Stimulated activated naive CD4-positive, alpha-beta T cell (primary cell): ENCODE measurements at places on chromosomes 4 and X.

DNA sequence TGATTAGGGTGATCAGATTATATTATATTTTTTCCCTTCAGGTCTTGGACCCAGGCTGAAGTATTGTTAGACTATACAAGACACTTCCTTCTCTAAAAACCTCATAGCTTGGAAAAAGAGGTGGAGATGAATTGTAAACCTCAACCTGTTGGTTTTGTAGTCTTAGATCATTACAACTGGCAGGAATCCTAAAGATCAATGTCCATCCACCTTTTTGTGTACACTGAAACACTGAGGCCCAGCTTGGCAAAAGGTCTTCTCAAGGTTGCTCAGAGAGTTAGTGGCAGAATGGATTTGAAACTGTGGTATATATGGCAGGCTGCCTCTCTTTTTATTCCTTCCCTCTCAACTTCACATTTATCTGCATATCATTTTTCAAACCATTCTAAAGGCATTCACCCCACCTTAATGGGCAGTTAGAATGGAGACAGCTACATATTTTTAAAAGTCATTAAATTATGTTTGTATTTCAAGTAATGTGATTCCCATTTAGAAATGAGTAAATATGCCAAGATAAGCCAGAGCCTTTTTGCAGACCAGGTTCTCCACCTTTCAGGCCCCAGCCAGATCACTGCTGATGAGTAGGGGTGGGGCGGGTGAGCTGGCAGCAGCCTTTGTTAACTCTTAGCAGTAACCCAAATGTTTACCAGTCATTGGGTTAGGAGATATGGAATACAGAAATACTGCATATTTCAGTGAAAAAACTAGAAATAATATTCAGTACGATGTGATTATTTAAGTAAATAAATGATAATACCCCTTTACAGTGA is 243.2 kb upstream of the F9 start:
- no peak for DNase-seq

DNA sequence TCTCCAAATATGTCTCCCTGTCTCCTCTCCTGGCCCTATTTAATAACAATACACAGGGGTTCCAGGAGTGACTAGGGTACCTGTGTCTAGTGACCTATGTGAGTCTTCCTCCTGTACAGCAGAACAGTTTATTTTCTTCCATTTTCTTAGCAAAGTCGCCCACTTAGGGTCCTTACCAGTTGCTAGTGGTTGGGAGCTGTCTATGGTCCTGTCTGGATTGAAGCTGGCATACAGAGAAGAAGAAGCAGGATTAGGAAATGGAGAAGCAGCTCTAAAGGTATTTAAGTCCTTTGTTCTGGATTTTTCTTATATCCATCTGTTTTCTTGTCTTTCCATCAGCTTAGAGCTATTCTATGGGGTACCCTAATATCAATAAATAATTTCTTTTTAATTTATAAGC is 587.1 kb upstream of the CPEB2 start:
- DNase-seq = no peak

GRCh38 chrX:20046864-20047263 is 56.0 kb upstream of the BCLAF3 start:
- no peak for DNase-seq

DNA sequence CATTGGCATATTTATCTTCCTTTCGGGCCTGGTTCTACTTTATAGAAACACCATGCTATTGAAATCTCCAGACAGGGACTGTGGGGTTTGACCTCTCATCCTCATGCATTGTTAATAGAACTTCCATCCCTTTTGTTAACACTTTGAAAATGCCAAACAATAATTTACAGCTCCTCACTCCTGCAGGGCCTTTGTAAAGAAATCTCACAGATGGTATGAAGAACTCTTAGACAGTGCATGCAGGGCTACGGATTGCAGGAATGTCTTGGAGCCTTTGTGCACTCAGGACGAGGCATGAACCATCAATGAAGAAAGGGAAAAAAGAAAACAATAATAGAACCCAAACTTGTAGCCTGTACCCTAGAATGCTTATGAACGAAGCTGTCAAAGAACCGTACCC is 92.8 kb upstream of the TMEM47 start:
- no peak for DNase-seq

GRCh38 chr4:155143512-155143911 is 64.9 kb upstream of the NPY2R start:
- DNase-seq = no peak

DNA sequence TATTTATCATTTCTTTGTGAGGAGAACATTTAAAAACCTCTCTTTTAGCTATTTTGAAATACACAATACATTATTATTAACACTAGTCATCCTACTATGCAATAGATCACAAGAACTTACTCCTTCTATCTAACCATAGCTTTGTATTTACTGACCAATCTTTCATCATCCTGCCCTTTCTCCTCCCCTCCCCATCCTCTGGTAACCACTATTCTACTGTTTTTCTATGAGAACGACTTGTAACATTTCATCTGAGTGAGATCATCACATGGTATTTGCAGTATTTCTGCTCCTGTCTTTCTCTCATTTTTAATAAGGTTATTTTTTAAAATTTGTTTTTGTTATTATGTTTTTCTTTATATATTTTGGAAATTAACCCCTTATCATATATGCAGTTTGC is 331.8 kb downstream of the TEX13C start:
- DNase-seq = no peak

GRCh38 chrX:50072110-50072509 is 128.7 kb downstream of the AKAP4 start:
- DNase-seq = no peak

DNA sequence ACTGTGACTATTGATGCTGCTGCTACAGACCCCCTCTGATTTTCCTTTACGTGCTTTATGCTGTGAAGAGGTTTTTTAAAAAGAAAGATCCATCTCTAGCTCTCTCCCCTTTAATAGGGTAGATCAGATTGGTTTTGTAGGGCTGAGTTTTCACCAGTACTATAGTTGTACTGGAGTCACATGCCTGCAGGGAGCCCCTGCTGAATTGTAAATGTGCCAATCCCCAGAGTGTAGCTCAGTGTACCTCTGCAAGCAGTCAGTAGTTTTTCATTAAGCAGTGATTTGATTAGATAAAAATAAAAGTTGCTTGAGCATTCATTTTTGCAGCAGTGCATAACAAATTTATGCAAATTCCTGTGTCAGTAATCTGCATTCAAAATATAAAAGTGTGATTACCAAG is 179.2 kb downstream of the IL1RAPL2 start:
- no peak for DNase-seq

DNA sequence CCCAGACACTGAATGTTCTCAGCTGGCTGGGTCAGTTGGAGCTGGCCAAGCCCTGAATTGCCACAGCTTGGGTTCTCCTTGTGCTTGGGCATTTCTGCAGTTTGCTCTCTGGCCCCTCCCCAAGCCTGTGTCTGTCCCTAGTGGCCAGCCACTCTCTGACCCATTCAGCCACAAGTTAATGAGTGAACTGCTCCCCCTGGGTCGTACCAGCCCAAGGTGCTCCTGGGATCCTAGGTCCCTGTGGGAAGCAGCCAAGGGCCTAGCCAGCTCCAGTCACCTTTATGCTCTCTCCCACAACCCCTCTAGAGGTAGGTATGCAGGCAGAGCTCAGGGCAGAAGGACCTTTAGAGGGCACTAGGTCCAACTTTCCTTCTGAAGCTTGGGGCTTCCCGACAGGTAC is 51.5 kb downstream of the STARD8 start:
- DNase-seq = no peak

DNA sequence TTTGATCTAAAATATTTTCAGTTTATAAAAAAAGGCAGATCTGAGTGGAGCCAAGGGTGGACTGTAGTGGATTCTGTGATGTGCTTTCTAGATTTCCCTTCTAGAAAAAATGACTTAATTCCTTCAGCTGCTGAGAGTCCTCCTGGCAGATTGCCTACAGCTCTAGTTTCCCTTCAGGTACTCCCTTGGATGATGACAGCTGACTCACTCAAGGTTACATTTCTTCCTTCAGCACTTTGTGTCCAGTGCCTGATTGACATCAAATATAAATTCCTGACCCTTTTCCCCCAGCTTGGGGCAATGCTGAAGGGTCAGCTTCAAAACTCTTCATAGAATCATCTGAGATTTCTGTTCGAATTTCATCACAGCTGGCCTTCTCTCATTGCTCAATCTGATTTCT is 161.7 kb downstream of the EMCN start:
- DNase-seq = no peak

- no peak for DNase-seq
These were observed 29.8 kb downstream of the DCAF8L2 start for GRCh38 chrX:27619975-27620374.

DNA sequence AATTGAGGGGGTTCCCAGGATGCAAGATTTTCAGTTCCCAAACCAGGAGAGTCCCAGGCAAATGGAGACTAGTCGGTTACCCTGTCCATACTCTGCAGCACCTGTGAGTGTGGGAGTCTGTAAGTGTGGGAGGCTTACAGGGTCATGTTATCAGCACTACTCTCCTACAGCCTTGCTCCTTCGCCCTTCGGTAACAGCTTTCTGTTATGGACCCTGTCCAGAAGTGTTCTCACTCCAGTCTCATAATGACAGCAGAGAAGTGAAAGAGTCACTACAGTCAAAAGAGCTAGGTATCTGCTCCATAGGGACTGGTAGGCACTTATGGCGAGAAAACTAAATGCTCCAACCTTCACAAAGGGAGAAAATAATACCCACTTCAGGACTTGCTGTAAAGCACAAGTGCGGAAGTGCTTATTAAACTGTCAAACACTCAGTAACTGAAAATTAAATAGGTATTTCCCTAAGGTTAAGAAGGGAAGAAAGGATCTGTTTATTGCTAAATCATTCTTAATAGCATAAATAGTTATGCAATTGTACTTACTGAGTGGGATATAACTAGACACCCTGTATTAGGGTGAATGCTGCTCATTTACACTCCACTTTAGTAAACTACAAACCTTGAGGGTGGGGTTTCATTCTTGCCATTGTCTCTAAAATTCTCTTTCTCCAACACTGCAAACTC is 2.7 kb upstream of the ADH7 start:
- no peak for DNase-seq

DNA sequence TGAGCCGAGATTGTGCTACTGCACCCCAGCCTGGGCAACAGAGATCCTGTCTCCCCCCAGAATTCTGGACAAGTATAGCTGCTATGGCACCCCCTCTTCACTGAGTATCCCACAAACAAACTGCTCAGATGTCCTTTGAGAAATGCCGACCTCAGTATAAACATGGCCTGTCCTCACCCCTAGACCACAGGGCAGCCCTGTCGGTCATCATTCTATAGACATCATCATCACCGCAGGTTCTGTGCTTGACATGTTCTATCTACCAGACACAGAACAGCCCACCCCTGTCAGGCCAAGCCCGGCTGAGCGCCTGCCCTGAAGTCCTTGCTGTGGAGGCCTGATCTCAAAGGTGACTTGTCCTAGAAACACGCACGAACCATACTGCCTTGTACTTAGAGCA is 232.9 kb downstream of the DHRSX start:
- no peak for DNase-seq

GRCh38 chrX:111376897-111377578 is 35.0 kb downstream of the DCX start:
- DNase-seq = no peak

DNA sequence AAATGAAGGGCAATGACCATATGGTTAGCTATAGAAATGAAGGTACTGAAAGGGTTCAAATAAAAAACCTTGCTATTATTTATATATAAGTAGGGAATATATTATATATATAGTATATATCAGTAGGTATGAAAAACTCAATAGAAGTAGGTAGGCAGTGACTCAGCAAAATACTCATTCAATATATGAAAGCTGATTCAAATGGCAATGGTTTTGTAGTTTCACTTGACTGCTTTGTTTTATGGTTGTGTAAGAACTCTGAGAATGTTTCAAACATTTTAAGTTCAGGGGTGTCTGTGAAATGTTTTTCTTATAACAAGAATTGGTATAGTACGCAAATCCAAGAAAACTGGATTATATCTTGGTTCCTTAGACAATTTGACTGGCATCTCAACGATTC is 4.1 kb downstream of the ZNF280C start:
- no peak for DNase-seq

DNA sequence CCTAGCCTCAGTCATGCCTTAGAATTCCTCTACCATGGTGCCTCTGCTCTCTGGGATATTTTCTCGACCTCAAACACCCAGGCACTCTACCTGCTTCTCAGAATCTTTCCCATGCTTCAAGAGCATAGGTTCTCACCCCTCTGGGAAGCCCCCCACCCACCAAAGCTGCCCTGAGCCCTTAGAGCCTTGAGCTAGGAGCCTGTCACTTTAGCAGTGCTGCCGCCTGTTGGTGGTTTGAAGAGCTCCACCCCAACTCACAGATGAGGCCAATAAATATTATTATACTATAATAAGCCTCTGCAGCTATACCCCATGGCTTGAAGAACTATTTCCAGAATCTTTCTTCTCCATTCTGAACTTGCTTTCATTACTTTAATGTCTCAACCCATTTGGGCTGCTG is 109.7 kb downstream of the RTL5 start:
- no peak for DNase-seq

GRCh38 chrX:31168551-31168950 is 96.7 kb upstream of the FTHL17 start:
- no peak for DNase-seq

DNA sequence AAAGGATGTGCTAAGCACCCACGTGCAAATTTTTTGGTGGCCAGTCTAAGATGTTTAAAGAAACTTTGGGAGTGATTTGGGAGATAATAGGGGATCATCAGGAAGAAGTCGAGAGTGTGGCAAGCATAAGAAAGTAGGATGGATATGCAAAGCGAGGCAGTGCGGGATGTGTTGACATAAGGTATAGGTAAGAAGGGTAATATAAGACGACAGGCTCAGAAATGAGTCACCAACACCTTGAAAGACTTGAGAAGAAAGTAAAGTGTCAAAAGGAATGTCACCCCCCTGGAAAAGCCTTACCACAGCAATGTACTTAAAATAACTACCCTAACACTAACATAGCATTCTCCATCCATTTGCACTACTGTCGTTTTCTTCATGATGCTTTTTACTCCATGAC is 69.8 kb upstream of the BMP2K start:
- DNase-seq = no peak

- no peak for DNase-seq
These were observed 1.3 kb downstream of the HS3ST1 start for GRCh38 chr4:11427121-11427996.

DNA sequence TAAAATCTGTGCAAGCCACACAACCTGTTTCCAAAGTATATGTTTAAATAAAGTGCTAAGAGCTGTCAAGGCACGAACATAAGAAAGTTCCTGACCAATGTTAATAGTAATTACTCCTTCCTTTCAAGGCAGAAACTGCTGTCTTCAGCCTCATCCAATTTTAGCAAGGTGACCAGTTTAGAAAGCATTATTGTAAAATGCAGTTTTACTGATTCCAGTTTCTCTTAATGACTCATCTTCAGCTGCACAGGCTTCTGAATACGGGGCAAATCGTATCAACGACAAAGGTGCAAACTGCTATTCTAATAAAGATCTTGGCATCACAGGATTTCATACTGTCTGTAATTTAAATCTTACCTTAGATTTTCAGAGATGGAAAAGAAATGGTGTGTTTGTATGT is 87.5 kb downstream of the PPP3CA start:
- no peak for DNase-seq

- no peak for DNase-seq
These were observed 125.8 kb upstream of the CLNK start for GRCh38 chr4:10810411-10810810.
